ENCODE measurements at places on chromosomes 3 and 15.

DNA sequence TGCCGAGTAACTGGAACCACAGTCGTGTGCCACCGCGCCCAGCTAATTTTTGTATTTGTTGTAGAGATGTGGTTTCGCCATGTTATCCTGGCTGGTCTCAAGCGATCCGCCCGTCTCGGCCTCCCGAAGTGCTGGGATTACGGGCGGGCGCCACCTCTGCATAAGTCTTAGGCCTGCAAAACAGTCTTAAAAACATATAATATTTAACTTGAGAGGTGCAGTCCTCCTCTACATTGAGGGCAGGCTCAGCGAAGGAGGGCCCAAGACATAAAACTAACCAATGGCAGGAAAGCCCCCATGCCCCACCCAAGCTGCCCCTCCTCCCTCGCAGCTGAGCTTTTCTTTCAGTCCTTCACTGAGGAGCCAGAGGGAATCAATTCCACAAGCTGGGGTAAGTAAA, at the start of gene SLC28A2:
TSS of gene SLC28A2 (plus strand) at position 347 of the 400 bp plus-strand sequence. CDS start 982 bp downstream, outside the sequence.
- DNase-seq: no peak

GRCh38 chr3:60989626-60990441, 261.4 kb downstream of the FHIT start:
- no peak for DNase-seq

DNA sequence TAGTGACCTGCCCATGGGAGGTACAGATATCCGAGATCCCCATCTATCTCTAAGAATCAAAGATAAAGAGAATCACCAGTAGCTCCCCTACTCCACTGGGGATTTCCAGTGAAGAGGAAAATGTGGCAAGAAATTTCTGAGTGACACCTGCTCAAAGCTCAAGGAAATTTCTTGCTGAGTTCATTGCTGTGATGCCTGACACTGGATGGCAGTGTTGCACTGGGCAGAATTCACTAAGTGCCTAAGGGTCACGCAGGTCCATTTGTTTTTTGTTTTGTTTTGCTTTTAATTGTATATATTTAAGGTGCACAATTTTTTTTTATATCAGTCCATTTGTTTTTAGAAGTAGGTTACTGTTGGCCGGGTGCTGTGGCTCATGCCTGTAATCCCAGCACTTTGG, 109.5 kb upstream of the KCNAB1 start:
- peak; percentile 52 for DNase-seq

DNA sequence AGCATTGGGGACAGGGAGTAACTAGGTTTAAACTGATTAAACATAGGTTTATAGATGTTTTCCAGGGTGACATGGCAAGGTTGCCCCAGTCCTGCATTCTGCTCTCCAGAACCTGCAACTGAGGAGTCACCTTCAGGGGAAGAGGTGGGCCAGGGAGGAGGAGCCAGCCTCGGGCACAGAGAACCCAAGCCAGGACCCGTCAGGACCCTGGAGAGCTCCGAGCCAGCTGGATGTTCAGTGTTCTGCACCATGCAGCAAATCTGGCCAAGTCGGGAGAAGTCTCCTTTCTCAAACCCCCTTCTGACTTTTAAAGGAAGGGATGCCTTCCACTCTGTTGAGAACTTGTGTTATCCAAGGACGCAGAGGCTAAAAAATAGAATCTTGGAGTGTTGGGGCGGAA, 62.1 kb upstream of the SLC6A11 start:
- peak; percentile 48 for DNase-seq

- no peak for DNase-seq
Measured at GRCh38 chr3:184610245-184610871, 48.8 kb downstream of the EPHB3 start.

- no peak for DNase-seq
Measured at GRCh38 chr3:151460228-151460627, 633 bp downstream of the IGSF10 start.

DNA sequence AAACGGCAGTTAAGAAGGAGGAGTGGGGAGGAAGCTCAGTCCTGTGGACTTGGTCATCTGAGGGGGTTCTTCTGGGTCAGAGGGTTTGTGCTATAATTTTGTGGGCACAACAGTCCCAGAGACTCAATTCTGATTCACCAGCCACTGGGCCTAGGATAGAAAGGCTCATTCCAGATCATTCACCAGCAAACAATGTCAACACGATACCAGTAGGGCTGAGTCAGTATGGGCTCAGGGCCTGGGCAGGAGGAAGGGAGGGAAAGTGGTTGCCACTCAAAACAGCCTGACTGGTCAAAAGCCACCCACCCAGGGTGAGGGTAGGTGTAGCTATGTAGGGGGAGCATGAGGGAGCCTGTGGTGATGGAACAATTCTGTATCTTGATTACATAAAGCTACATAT, 86.9 kb upstream of the MEX3B start:
- peak; percentile 80 for DNase-seq

GRCh38 chr3:98670020-98670419, 76.6 kb upstream of the CPOX start:
- DNase-seq: no peak

DNA sequence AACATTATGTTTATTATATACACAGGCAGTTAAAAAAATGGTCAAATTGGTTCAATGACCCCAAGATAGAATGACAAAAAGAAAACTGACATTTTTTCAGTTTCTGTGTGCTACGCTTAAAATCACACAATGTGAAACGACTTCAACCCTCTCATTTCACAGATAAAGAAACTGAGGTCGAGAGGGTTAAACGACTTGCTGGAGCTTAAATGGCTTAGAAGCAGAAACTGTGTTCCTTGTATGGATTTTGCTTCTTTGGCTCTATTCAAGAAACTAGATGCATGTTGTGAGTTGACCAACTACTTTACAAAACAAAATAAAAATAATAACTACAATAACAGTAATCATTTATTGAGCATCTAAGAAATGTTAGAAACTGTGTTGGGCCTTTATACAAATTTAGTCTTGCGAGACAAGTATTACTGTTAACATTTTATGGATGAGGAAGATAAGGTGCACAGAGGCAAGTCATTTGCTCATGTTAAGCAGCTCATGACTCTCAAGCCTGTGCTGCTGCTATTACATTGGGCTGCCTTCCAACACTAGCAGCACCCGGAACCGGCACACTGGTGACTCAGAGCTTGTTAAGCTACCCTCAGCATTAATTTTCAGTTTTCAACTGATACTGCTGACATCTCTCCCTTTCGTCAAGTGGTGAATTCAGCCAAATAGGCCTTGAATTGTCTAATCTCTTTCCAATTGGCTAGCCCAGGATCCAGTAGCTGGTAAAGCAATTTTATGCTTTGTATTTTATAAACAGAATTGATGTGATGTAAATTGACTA, 487.6 kb downstream of the NAALADL2 start:
- peak; percentile 55 for DNase-seq

DNA sequence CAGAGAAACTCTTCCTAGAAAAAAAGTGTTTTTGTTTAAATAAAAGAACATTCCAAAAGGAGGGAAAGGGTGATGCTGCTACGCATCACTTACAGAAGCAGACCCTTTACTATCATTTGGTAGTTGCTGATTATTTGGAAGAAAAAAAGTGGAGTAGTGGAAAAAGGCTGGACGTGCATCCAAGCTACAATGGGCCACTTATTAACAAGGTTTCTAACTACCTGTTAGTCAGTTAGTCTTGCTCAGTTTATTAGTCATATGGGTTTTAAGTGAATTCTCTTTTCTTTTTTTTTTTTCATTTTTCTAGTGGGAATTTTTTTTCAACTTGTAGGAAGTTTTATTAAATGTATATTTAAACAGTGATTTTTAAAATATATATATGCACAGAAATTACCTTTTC, 866.0 kb downstream of the MCTP2 start:
- DNase-seq: no peak

DNA sequence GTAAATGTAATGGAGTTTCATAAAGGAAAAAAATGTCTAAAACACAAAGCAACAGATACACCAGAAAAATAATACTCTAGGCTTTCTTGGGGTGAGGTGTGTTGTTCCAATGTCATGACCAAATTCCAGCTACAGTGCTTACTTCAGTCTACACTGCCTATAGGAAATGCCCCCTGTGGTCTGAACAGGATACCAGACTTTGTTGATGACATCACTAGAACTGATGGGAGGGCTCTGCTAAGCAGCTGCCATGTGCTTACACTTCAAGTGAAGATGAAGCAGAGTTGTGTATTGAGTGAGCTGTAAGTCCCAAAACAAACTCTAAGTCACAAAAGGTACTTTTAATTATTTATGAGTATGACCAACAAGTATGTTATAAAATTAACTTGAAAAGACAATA, 456.1 kb upstream of the IL12A start:
- peak; percentile 9 for DNase-seq

- DNase-seq: no peak
Measured at GRCh38 chr3:191695131-191695814, 234.3 kb downstream of the PYDC2 start.

DNA sequence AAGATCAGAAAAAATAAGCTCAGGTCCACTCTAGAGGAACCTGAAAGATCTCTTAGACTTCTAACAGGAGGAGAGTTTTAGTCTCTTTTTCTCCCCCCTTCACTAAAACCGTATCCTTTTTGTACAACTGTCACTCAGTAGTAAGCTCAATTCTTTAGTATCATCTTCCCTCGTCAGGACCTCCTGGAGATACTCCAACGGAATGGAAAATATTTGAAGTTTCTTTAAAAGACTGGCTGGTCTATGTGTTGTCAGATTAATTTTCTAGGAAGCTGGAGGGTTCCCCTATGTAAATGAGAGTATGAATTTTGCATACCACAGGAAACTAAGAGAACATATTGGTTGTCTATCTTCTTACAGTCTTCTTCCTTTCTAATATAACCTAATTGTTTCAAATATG, 747.7 kb upstream of the CBLB start:
- no peak for DNase-seq

DNA sequence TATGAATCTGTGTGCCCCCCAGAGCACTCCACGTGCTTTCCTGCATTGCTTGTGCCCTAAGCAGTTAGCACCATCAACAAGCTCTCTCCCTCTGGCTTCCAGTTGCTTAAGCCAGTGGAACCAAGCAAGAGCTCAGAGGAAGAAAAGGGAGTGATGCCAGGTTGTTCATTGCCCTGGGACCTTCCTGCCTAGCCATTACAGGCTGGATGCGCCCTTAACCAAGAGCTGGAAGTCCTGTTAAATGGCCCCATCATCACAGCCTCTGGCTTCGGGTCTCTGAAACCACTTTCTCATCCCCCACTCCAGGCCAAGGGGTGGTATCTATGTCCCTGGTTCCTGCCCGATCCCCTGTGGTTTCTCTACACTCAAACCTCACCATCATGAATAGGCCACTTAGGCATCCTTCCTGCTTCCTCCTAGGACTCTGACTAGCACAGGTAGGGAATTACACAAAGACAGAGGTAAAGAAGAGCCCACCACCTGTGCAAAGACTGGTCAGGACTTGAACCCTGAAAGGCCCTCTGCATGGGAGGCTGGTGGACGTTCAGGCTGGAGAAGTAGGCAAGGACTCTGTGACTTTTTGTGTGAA, 309.5 kb upstream of the TRIM42 start:
- DNase-seq: no peak

DNA sequence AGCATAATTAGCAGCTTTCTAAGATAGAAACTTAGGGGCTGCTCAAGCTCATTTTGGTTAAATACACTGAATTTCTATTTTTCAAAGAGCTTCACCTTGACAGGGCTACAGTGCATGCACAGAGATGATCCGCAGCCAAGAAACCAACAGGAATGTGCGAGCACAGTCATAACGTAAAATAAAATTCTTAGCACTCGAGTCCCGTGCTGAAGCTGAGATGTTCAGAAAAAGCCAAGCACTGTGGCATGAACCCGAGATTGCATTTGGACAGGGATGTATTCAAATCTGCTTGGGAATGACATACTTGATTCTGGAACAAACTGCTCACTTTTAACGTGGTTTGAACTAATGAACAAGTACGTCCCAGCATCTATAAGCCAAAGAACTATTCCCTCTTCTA, 340.3 kb downstream of the FOXP1 start:
- no peak for DNase-seq

- no peak for DNase-seq
Measured at GRCh38 chr15:59352683-59353082, 20.0 kb downstream of the MYO1E start.

- peak; percentile 62 for DNase-seq
Measured at GRCh38 chr3:146817704-146818103, 212.6 kb upstream of the PLSCR5 start.

DNA sequence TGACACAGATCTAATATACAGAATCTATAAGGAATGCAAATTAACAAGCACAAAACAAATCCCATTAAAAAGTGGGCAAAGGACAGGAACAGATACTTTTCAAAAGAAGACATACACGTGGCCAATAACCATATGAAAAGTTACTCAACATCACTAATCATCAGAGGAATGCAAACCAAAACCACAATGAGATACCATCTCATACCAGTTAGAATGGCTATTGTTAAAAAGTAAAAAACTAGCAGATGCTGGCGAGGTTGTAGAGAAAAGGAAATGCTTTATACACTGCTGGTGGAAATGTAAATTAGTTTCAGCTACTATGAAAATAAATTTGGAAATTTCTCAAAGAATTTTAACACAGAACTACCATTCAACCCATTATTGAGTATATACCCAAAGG, 50.7 kb downstream of the ADAMTS17 start:
- no peak for DNase-seq

- DNase-seq: peak; percentile 98
Measured at GRCh38 chr3:149575961-149576564, 81.8 kb downstream of the WWTR1 start.

DNA sequence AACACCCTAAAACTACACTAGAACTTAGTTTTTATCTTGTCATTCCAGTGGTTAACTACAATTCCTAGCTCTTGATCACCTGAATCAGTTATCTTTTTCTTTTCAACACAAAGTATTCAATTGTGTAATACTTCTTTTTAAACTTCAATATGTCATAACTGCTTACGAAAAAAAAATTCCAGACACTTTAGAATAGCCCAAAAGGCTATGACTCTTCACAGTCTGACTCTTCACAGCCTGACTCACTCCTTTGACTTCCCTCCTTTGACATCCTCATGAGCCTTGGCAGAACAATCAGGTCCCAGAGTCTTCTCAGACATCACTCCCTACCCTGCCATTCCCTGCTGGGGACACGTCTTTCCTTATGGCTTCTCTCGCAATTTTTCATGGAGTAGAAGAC, 727.1 kb downstream of the ROBO1 start:
- peak; percentile 64 for DNase-seq

GRCh38 chr15:32738666-32739065, 20.9 kb downstream of the GREM1 start:
- DNase-seq: no peak
